Kidney tubule cell (primary cell): ENCODE measurements at places on chromosomes 4 and X.

GRCh38 chr4:23369331-23369730 lies 520.5 kb downstream of the PPARGC1A start:
- DNase-seq = peak; percentile 36

GRCh38 chrX:39310891-39311290 lies 509.6 kb downstream of the MID1IP1 start:
- no peak for DNase-seq

GRCh38 chr4:102447413-102447812 lies 53.7 kb upstream of the NFKB1 start:
- DNase-seq = no peak

- DNase-seq = peak; percentile 21
Observed at GRCh38 chrX:13364230-13364857, 44.5 kb upstream of the ATXN3L start.

DNA sequence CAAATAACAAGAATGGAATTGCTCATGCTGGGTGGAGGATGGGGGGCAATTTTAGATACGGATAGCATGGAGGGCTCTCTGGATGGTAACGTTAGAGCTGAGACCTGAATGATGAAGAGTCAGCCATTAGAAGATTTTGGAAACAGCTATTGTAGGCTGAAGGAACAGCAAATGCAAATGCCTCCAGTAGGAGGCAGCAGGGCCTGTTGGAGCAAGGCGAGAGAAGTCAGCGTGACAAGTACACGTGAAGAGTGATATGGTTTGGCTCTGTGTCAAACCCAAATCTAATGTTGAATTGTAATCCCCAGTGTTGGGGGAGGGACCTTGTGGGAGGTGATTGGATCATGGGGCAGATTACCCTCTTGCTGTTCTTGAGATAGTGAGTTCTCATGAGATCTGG lies 59.3 kb upstream of the SOD3 start:
- DNase-seq = peak; percentile 38

- DNase-seq = no peak
Observed at GRCh38 chrX:10649265-10649664, 28.9 kb upstream of the MID1 start.

GRCh38 chr4:971666-972500 lies 1.5 kb downstream of the DGKQ start:
- DNase-seq = no peak

DNA sequence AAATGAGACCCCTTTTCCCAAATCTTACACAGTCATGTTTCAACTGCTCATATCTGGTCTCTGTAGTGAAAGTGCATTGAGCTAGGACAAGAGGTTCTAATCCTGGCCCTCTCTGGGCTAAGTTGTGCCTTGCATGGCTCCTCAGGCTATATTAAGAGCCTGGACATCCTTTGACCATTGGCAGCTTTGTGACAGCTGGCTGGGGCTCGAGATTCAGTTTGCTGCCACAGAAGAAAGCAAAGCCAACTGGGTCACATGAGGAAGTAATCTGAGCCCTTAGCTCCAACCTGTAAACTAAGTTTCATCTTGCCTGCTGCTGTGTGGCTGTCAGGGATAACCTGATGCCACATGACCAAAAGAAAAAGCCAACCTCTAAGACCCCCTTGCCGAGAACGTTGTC lies 51.8 kb upstream of the JADE1 start:
- DNase-seq = no peak

- peak; percentile 79 for DNase-seq
Observed at GRCh38 chr4:184807797-184808712, 17.7 kb downstream of the ACSL1 start.

DNA sequence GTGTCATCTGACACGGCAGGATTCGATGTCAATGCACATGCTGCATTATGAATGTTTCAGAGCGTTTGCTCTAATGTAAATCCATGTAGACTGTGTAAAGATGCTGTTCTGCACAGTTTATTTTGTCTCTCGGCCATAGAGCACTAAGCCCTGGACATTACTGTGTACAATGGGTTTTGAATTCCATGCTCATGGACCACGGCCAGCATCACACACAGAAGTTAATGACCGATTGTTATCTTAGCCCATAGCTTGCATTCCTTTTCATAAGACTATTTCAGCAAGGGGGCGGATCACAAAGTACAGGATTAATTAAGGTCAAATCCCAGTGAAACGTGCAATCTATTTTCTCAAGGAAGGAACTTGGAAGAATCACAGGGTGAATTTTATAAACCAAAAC lies 286.1 kb upstream of the TENM3 start:
- peak; percentile 81 for DNase-seq

GRCh38 chr4:96039217-96039616 lies 199.3 kb downstream of the PDHA2 start:
- DNase-seq = no peak
